A549 treated with Mapracorat at 1 μM for 4 hours (cell line): ENCODE measurements at places on chromosomes 7 and 10. TPM values are rescaled to one million over a fixed set of nuclear protein-coding genes. Genes with fewer than 3 reads are reported as not detected.

Gene GSTO2
- total RNA-seq, result 1.3 to 2.5 TPM (median 2.3 TPM) in 5 replicates

Gene TMUB1
- 38.5 to 59.2 TPM (median 55.5 TPM) in 5 replicates for total RNA-seq

Gene TFEC
- total RNA-seq, result 0.22 TPM in 1 of 5 replicates, not detected in the others

Gene TAS2R41
- not detected in 5 replicates for total RNA-seq

Gene SLC16A12
- total RNA-seq, result 0.21 to 0.86 TPM (median 0.31 TPM) in 5 replicates
